Left cardiac atrium (tissue), 4 donors: ENCODE measurements at places on chromosomes 11 and 22. TPM values are rescaled to one million over a fixed set of nuclear protein-coding genes. Genes with fewer than 3 reads are reported as not detected.

- DNase-seq, result no peak
These were observed 8.8 kb upstream of the PRG2 start for GRCh38 chr11:57399221-57399620.

GRCh38 chr22:46830841-46831240, 68.4 kb downstream of the TBC1D22A start:
- DNase-seq, result no peak

- no peak for DNase-seq
These were observed 47.7 kb downstream of the SLC22A9 start for GRCh38 chr11:63417174-63417852.

DNA sequence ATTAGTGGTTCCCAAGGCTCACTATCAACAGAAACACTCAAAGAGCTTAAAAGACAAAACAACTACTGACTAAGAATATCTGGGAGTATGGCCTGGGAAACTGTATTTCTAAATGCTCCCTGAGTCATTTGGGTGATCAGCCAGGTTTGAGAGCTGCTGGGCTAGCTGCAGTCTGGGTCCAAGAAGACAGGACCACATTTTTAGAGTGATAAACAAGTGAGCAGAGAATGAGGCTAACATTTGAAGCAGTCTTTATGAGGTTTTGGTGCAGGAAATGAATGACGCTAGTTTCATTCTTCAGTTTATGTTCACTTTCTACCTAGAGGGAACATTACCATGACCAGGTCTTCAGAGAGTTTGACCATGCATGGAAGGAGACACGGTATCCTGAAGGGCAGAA, 97.7 kb downstream of the TEAD1 start:
- no peak for DNase-seq

GRCh38 chr11:106399076-106399511, 321.6 kb downstream of the AASDHPPT start:
- DNase-seq, result peak; percentile 56

CCDC89 gene
- 0.39 TPM for total RNA-seq

LDHAL6A gene
- total RNA-seq, result not detected

CLDN5 gene
- 42.1 TPM for total RNA-seq

PANX2 gene
- 0.89 TPM for total RNA-seq
